ENCODE measurements at places on chromosomes 11 and 22.
A peak's percentile ranks its signal among the peaks of the same experiment; 100 is the strongest.

- peak; percentile 65 for DNase-seq
Observed at GRCh38 chr22:31829505-31829904, 75.7 kb downstream of the DEPDC5 start.

GRCh38 chr11:33657757-33658156 is 42.9 kb downstream of the C11orf91 start:
- DNase-seq: no peak

DNA sequence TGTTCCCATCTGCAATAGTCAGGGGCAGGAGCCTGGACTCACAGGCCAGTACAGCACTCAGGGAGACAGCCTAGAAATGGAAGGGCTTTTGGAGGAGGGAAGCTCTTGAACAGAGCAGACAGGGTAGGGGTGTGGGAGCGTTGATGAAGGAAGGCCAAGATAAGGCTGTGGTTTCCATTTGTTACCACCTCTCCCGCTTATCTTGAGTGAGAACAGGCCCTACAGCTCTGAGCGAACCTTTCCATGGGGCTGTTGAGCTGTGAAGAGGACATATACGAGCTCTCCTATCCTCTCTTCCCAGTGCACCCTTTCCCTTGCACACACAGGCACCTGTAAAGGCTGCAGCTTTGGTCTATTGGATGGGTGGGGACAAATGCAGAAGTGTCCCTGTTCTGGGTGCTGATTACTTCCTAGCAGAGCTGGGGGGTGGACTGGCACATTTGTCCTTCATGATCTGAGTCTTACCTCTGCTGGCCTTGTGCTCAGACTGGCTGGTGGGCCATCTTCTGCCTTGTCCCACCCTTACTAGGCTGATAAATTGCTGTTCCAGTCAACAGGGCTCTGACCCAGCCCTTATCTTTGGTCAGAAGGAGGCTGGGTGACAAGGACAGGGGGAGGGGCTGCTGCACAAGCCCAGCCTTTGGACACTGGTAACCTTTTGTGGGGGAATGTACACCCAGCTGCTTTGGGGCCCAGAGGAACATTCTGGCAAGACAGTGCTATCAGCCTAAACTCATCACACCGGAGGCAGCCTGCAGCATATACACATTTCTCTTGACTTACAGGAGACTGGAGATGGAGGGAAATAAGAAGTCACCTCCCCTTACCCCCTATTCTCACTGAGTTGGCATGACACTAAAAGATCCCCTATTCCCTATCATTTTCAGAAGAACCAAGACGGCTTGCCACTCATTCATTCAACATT is 80.1 kb upstream of the NNMT start:
- DNase-seq: no peak

DNA sequence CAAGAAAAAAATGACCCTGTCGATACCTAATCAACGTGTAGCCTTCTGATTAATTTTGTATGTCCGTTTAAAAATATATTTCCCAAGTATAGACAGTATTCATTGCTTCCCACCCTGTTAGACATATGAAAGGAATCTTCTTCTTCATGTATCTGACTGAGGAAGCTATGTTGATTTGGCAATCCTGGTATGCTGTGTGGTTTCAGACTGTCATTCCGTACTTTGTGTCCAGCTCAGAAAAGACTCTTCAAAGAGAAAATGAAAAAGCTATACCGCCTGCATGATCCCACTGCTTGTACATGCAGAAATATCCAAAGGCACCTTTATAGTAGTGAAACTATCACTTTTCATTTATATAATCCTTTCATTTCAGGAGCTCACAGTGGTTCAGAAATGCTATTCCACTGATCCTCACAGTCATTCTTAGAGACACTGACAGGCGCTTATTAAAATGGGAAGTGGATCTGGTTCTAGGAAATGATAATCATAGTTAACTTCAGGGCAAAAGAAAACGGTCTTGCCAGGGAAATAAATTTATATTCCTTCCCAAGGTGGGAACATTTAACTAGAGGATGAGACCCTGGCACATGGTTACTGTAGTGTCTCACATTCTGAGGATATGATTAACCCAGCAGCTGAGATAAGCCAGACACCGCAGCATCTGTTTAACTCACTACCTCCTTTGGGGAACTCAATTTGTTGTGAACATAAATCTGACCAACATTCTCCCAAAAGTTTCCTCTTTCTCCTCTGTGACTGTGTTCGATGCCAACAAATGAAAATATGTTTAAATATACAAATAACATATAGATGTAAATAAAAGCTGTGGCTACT is 599.2 kb upstream of the LUZP2 start:
- DNase-seq: peak; percentile 69

- no peak for DNase-seq
Observed at GRCh38 chr11:111435046-111435698, 56.1 kb upstream of the POU2AF1 start.

DNA sequence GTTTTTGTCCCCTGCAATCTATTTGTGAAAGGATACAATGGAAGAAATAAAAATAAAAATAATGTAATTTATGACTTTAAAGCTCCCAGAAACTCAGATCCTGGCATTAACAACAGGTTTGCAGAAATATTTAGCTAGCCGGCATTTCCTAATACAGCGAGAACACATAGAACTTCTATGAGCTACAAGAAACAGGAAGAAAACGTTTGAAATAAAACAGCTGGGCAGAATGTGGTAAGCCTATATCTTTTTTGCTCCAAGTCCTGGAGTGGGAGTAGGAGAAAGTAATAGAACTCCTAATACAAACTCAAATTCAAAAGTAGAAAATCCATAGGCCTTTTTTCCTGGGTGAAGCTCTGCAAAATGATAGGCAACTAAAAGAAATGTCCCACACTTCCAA is 29.6 kb upstream of the FIBIN start:
- no peak for DNase-seq

DNA sequence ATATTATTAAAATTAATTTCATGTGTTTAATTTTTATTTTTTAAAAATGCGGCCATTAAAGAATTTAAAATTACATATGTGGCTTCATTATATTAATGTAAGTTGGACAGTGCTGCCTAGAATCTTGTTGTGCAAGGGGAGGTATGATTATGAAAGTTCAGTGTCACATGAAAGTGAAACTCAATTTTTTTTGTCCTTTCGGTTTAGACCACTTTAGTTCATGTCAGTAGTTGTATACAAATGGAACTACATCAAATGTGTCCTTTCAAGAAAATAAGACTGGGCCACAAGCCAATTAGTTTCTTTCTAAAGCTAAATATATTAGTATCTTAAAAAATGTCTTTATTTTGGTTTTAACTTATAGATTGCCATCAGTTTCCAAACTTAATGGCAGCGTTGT is 35.7 kb downstream of the TBCEL start:
- no peak for DNase-seq

DNA sequence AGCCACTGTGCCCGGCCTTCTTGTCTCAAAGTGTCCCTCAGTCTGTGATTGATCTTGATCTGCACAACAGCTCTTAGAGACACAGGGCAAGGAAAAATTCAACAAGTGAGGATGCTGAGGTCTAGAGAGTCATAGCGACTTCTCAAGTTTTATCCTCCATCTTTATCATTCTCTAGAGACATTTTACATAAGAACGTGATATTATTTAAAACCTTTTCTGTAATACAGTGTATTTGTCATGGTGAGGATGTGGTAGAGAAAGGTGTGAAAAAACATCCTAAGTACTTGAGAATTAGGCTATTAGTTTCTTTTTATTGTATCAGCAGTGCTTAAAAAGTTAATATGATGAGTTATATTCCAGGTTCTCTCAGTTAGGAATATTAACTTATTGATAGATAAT is 50.2 kb downstream of the EMSY start:
- DNase-seq: no peak

GRCh38 chr11:87392665-87393064 is 354.9 kb downstream of the TMEM135 start:
- no peak for DNase-seq

GRCh38 chr11:43871051-43871450 is 9.6 kb upstream of the ALKBH3 start:
- DNase-seq: no peak

DNA sequence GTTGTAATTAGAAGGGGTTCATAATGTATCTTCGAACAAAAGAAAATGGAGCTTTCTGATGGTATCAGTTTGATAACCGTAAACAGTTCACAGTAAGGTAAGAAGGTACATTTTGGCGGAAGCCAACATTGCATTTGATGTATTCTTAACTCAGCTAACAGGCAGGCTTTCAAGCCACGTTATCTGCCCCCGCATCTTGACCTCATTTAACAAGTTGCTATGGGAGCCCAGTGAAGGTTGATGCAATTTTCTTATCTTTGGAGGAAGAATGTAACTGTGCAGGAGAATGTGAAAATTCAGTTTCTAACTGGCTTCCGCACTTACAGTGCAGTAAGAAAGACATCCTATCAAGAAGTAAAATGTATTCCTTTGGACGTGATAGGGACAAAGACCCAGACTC is 110.6 kb downstream of the ETS1 start:
- DNase-seq: no peak

- no peak for DNase-seq
Observed at GRCh38 chr22:27461470-27461869, 340.1 kb downstream of the MN1 start.

- DNase-seq: no peak
Observed at GRCh38 chr11:22552885-22553284, 72.7 kb downstream of the FANCF start.

DNA sequence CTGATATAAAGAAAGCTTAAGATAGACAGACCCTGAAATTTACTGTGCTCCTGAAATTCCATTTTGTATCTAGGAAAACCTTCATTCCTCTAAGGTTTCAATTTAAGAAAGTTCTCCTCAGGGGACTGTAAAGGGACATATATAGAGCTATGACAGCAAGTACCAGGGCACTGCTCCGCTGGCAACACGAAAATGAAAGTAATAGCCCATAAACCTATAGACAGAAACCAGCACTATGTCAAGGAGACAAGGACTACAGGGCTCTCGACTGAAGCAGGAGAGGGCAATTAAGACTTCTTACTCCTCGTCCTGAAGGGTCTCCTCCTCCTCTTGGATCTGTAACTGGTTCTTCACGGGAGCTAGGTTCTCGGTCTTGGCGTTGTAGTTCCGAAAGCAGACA is 6.9 kb downstream of the FEZ1 start:
- no peak for DNase-seq

GRCh38 chr11:2248762-2249161 is 21.6 kb downstream of the ASCL2 start:
- no peak for DNase-seq

DNA sequence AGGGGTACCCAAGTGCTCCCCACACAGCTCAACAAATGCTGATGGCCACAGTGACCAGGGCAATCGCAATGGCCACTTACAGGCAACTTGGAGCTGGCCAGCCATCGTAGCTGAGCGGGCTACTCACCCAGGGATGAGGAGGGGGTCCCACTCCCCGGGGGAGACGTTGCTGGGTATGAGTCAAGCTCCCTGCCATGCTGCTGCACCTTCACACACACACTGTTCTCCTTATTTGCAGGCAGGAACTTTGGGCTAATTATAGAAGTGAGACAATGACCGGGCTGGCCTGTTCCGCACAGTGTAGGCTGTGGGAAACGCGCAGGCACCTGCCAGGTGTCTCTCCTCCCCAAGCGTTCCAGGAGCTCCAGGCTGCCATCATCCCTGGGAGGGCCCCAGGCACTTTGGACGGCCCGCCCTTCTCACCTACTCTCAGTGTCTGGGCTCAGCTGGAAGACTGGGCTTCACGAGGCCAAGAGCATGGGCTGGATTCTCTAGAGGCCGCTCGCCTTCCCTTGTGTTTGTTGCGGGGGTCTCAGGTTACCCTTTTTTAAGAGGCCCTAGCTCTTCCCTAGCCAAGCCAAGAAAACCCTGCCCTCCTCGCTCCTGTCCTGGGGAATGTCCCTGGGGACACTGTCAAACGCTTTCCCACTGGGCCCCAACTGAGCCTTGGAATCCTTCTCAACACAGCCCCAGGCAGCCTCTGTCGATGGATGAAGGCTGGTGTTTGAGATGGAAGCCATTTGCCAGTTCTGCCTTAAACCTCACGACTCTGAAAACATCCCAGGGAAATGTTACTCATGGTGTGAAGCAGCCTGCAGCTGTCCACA is 73.0 kb downstream of the RTL6 start:
- DNase-seq: no peak

DNA sequence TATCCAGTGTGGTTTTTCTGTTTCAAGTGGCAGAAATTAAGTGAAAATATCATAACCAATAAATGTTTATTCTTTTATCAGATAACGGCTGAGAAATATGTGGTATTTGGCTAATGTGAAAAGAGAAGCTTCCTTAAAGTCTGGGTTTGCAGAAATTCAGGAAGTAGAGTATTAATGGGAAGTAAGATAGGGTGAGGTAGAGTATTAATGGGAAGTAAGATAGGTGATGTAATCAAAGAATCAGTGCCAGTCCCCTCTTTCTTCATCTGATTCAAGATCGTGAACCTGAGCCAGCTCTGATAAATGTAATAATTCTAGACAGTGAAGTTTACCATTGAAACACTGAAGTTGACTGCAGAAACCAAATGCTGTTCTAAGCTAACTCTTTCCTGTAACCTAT is 30.9 kb downstream of the TRPC6 start:
- no peak for DNase-seq

DNA sequence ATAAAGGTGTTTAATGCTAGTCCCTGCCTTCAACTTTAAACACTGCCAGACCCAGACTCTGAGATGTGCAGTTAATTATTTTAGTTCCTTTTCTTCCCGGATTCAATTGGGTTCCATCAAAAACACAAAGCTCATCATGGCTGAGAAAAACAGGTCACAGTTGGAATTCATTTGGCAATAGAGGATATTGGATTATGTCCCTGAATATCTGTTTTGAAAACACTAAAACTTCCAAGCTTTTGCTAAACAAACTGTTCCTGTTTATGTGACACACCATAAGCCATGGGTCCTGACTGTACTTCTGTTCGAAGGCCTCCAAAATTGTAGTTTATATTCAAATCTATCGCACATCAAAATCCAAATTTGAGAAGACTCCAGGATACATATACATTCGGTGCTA is 150.7 kb downstream of the TRPC6 start:
- no peak for DNase-seq

GRCh38 chr11:64796757-64797541 is 6.1 kb downstream of the MAP4K2 start:
- DNase-seq: no peak

- DNase-seq: no peak
Observed at GRCh38 chr11:77193167-77193566, 65.1 kb downstream of the MYO7A start.

DNA sequence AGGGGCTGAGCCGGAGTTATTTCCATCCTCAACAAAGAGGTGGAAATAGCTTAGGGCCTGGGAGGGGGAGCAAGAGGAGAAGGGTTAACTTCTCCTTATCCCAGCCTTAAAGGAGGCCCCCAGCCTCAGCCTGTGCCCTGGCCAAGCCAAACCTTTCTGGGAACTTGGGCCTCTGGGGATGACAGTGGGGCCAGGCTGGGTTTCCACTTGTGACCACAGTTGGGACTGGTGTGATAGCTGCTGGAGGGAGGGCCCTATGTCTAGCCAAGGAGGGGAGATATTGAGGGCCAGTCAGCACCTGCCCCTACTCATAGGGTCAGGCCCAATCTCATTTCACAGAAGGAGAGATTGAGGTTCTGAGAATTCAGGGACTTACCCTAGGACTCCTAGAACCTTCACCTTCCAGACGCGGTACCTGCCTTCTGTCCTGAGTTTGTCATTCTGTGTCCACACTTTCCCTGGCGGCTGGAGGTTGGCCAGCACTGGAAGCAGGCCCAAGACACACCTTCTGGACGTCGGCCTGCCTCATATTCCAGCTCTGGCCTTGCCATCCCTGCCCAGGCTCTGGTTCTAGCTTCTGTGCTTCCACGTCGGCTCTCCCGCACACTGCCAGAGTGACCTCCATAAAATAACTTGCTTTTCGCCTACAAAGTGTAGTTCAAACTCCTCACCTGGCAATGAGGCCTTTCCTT is 3.1 kb downstream of the RELT start:
- no peak for DNase-seq
